ENCODE measurements at places on chromosomes 6 and 20.
A peak's percentile ranks its signal among the peaks of the same experiment; 100 is the strongest.

GRCh38 chr6:136290410-136291010 lies 864 bp upstream of the BCLAF1 start:
- peak; percentile 62 for DNase-seq

- DNase-seq = no peak
Observed at GRCh38 chr20:1154226-1154625, 30.6 kb downstream of the TMEM74B start.

GRCh38 chr6:136510782-136511181 lies 39.4 kb downstream of the MAP7 start:
- DNase-seq = no peak

GRCh38 chr6:158905277-158905676 lies 86.1 kb upstream of the EZR start:
- DNase-seq = no peak

- peak; percentile 70 for DNase-seq
Observed at GRCh38 chr6:37691904-37692806, 5.5 kb downstream of the MDGA1 start.
